Left ventricle myocardium superior (tissue), 1 donor: ENCODE measurements at places on chromosomes 3 and 15.

GRCh38 chr3:42226470-42227425, 39.2 kb downstream of the CCK start:
- no peak for DNase-seq

DNA sequence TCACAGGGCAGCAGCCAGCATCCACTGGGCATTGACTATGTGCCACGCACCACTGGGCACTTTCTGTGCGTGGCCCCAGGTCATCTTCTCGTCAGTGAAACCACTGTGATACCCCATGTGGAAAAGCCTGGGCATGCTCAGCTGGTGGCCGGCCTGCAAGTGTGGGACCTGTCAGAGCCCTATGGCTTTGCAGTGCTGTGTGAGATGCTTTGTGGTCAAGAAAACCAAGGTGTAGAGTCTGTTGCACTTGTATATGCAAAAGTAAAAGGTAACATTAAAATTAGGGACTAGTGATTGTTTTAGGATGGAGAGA, 69.5 kb downstream of the PGPEP1L start:
- no peak for DNase-seq

DNA sequence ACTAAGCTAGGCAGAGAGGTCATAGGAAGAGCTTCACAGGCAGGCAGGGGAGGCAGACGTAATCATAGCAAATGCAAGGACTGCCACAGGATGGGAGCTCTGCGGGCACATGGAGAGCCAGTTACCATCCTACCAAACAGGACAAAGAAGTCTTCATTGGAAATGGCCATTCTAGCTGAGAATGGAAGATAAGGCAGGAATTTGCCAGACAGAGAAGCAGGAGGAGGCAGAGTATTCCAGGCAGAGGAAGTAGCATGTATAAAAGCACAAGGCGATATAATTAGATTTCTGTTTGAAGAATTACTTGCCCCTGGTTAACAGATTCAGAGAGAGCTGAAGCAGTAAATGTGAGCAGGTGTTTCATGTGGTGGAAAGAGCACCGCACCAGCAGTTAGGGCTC, 3.5 kb upstream of the SEMA5B start:
- no peak for DNase-seq

- DNase-seq = no peak
Observed at GRCh38 chr3:183446838-183447205, 18.4 kb upstream of the MCF2L2 start.

DNA sequence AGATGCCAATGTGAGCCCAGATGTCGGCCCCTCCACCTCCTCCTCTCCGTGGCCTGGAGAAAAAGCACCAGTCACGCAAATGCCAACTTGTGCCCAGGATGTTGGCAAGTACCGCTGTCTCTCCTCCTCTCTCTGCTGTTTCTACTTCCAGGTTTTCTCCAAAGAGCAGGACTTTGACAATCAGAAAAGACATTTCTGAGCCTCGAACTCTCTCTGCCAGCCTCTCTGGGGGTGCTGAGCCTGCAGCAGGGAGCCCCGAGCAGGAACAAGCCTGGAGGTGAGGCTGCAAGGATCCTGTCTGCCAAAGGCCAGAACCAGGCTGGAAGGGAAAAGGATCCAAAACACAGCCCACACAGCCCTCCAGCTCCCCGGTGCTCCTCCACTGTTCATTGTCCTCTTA, 89.7 kb downstream of the SEC22A start:
- DNase-seq = no peak

DNA sequence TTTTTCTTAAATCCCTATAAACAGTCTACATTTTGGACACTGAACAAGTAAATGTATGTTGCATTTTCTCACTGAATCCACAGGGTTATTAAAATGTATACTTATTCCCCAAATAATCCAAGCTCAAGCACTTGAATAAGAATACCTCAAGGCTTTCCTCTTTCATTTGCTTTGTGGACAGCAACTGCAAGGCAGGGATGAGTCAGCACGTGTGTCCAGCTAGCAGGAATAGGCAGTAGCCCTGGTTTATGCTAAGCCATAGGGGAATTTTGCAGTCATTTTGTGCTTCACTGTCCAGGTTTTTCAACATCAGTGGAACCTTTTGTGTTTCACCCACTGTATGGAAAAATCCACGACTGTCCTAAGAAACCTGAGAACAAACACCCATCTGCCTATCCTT, 96.7 kb upstream of the KCNMB2 start:
- DNase-seq = no peak

GRCh38 chr3:122957707-122958689, 69.6 kb downstream of the SEMA5B start:
- DNase-seq = peak; percentile 80

DNA sequence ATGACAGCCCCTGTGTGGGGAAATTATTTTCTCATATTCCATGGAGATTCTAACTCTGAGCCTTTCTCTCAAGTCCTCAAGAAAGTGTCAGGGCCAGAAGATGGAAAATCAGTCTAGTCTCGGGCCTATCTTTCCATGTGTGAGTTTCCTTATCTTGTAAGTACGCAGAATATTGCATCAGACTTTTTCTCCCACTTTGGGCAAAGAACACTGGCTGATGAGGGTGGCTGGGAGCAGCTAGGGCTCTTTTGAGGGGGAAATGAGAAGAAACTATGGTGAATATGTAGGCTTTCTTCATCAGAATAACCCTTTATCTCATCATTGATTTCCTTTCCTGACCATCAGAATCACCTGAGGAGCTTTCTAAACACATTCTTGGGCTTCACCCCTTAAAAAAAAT, 264.0 kb downstream of the CLSTN2 start:
- DNase-seq = no peak
